Osteocyte (in vitro differentiated cells): ENCODE measurements at places on chromosomes 6 and 20. TPM values are rescaled to one million over a fixed set of nuclear protein-coding genes. Genes with fewer than 3 reads are reported as not detected.

The MROH8 gene
- total RNA-seq: 1.5 and 3.2 TPM in 2 replicates

DNA sequence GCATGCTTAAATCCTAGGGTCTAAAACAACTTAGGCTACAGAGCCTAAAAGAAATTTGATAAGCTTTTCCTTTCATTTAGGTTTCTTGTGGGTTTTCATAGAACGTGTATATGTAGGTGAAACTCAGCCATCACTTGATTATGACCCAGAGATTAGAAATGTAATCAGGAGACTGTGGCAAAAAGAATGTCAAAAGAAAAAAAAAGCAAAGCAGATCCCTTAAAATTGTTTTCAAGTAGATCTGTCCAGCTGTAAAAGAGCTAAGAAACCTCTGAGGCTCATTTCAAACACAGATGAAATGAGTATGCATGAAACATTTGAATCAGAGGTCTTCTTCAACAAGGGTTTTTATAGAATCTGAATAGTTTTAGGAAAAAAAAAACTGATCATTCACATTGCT lies 341.3 kb upstream of the PRDM1 start:
- no peak for DNase-seq

The PRL gene
- not detected in 2 replicates for total RNA-seq

DNA sequence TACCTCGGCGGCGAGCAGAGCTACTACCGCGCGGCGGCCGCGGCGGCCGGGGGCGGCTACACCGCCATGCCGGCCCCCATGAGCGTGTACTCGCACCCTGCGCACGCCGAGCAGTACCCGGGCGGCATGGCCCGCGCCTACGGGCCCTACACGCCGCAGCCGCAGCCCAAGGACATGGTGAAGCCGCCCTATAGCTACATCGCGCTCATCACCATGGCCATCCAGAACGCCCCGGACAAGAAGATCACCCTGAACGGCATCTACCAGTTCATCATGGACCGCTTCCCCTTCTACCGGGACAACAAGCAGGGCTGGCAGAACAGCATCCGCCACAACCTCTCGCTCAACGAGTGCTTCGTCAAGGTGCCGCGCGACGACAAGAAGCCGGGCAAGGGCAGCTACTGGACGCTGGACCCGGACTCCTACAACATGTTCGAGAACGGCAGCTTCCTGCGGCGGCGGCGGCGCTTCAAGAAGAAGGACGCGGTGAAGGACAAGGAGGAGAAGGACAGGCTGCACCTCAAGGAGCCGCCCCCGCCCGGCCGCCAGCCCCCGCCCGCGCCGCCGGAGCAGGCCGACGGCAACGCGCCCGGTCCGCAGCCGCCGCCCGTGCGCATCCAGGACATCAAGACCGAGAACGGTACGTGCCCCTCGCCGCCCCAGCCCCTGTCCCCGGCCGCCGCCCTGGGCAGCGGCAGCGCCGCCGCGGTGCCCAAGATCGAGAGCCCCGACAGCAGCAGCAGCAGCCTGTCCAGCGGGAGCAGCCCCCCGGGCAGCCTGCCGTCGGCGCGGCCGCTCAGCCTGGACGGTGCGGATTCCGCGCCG lies 994 bp downstream of the FOXC1 start:
- DNase-seq: no peak
